ENCODE measurements at places on chromosomes 11 and 22. TPM values are rescaled to one million over a fixed set of nuclear protein-coding genes. Genes with fewer than 3 reads are reported as not detected.

PRRG4 gene
- 0.53 TPM for total RNA-seq

BEST1 gene
- 0.25 TPM for total RNA-seq

DNA sequence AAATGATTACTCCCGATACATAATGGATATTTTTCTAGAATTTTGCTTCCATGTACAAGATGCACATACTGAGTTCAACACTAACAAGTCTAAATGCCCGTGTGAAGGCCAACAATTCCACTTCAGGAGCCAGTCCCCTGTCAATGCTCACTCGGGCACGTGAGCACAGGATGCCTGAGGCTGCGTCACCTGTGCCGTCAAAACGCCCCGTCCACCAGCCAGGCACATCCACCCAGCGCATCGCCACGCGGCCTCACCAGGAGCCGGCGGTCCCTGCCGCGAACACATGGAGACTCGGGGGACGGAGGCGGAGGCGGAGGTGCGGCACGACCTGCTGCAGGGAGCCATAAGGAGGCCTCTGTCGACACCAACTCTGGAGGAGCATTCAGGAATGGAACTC lies 9.8 kb downstream of the TOLLIP start:
- peak; percentile 11 for DNase-seq

- DNase-seq: no peak
These were observed 23.1 kb upstream of the PSMA1 start for GRCh38 chr11:14543260-14543659.

GRCh38 chr11:64675450-64676260 lies 47.3 kb downstream of the NRXN2 start:
- DNase-seq: no peak
